Stimulated activated CD4-positive, alpha-beta T cell treated with anti-CD3 and anti-CD28 coated beads, Interleukin-1b, Interleukin-23, amount 100 ng/mL, for 1 hour (primary cell): ENCODE measurements at places on chromosomes 5 and 9.

DNA sequence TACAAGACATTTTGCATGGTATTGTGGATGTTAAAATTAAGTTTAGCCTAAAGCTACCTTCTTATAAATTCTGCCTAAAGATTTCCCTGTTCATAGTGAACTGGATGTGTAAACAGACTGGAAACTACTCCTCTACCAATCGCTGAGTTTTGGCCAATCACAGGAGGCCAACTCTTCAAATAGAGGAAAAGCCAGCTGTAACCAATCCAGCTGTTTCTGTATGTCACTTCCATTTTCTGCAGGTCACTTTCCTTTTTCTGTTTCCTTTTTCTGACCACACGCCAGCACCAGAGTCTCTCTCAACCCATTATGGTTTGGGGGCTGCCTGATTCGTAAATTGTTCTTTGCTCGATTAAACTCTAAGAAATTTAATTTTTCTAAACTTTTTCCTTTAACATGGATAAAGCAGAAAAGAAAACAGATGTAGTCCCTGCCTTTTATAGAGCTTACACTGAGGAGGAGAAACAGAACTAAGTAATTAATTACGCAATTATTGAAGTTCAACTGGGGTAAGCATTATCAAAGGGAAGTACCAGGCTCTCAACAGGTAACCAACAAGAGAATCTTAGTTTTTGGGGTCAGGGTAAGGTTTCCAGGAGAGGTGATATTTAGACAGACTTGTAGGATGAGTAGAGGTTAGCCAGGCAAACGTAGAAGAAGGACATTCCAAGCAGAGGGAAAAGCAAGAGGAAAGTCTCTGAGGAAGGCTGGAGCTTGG, 27.7 kb downstream of the RANBP3L start:
- no peak for DNase-seq

- DNase-seq: no peak
Measured at GRCh38 chr9:114829574-114830440, 24.0 kb upstream of the TNFSF15 start.

GRCh38 chr5:68344447-68345111, 129.0 kb downstream of the PIK3R1 start:
- DNase-seq: no peak

GRCh38 chr9:119881898-119882297, 512.7 kb upstream of the BRINP1 start:
- no peak for DNase-seq
